EL (cell line): ENCODE measurements at places on chromosomes 7 and 10.
A peak's percentile ranks its signal among the peaks of the same experiment; 100 is the strongest.

GRCh38 chr7:112362053-112362650, 88.1 kb upstream of the IFRD1 start:
- DNase-seq, result no peak

- DNase-seq, result peak; percentile 7
Measured at GRCh38 chr10:71621231-71622153, 98.1 kb downstream of the C10orf105 start.

DNA sequence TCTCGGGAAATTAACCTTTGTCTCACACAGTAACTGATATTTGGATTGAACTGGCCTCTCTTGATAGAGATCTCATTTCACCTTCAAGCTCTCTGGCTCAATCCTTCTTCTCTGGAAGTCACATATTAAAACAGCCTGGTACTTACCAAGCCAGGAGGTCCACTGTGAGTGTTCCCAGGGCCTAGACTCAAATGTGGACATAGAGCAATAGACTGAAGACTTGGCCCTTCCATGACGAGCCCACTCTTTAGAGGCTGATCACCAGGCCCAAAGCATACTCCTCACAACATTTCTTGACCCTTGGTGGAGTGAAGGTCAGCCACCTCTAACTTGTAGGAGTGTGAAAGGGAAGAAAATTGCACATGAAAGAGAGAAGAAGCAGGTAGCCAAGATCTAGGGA, 38.5 kb downstream of the COL1A2 start:
- no peak for DNase-seq

- DNase-seq, result no peak
Measured at GRCh38 chr7:51706851-51707250, 390.2 kb upstream of the COBL start.

GRCh38 chr7:37713613-37714012, 30.0 kb downstream of the GPR141 start:
- no peak for DNase-seq

GRCh38 chr7:42924223-42924838, 7.6 kb downstream of the PSMA2 start:
- no peak for DNase-seq

GRCh38 chr10:48306870-48307710, 613 bp downstream of the MAPK8 start:
- peak; percentile 52 for DNase-seq

- DNase-seq, result no peak
Measured at GRCh38 chr7:127822822-127823508, 171.0 kb downstream of the SND1 start.

- DNase-seq, result no peak
Measured at GRCh38 chr7:90728568-90728967, 132.4 kb downstream of the CDK14 start.

- DNase-seq, result no peak
Measured at GRCh38 chr7:50265968-50266634, 38.4 kb upstream of the IKZF1 start.

GRCh38 chr7:26843705-26844104, 20.7 kb downstream of the SKAP2 start:
- no peak for DNase-seq

DNA sequence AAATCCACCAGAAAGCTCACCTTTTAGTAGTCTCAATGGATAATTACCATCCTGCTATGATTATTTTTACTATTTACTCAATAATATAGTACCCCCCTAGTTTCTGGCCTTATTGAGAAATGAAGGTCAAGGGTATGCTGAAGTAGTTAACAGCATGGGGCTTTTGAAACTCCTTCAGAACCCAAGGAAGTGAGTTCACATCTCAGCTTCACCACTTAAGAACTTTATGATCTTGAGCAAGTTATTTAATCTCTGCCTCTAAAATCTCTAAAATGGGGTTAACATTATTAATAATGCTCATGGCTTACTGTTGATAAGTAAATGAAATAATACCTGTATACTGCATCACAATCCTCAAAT, 5.8 kb downstream of the MTPN start:
- no peak for DNase-seq
